Hematopoietic multipotent progenitor cell (in vitro differentiated cells): ENCODE measurements at places on chromosomes 16 and 17.

- DNase-seq: no peak
Observed at GRCh38 chr16:58843675-58844074, 109.6 kb upstream of the GOT2 start.

DNA sequence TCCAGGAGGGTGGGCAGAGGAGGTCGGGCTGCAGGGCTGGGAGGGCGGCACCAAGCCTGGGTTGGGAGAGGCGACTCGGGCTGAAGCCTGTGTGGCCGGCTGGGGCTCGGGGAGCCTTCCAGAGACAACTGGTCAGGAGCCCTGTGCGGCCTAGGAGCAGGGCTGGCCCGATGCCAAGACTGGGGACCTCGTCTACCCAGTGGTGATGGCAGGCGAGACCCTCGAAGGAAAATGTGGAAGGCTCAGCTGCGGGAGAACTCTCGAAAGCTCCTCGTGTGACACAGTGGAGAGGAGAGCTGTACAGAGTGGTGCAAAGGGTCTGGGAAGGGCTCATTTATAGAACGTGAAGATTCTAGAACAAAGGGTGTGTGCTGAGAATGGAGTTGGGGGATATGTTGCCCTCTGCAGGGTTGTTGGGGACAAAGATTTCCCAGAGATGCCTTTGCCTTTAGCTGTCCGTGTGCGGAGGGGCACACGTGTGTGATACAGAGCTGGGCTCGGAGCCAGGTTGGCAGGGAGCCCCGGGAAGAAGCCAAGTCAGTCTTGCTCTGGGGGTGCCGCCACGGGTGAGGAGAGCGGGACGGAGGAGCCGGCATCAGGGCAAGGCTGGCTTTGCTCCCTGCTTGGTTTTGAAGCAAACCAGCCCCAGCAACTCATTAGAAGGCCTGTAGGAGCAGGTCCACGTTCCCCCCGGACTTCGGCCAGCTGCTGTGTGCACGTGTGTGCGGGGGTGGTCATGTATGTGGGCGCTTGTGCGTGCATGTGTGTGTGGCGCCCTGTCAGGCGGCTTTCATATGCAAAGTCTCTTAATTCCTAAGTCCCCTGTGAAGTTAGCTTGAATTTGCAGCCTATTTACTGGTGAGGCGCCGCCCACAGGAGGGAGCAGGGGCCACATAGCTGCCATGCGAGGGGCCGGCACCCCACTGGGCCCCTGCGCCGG lies 132.4 kb upstream of the CHMP6 start:
- no peak for DNase-seq

DNA sequence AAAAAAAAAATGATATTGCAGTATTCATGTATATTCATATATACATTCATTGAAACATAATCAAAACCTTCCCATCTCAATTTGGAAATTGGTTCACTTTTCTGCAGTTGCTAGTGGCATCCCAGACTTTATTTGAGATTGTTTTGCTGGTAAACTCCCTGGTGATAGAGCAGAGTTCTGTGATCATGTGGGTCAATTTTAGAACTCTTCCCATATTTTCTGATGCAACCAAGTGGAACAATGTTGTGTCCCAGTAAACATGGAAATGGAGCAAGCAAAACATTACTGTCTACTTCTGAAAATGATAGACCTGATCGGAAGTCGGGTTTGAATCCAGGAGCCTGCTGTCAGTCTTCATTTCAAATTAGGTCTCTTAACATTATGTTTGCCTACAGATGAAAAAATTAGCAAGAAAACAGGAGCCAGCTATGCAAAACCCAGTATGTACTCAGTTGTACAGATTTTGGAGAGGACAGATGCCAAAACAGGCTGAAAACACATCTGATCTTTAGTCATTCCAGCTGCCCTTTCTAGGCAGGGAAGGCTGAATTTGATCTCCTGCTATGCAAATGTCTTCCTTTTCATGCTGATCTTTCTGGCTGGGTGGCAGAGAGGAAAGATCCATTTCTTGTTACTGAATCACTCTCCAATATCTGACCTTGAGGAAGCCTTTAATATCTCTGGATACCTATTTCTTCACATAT lies 786.6 kb upstream of the SOX9 start:
- DNase-seq: no peak

DNA sequence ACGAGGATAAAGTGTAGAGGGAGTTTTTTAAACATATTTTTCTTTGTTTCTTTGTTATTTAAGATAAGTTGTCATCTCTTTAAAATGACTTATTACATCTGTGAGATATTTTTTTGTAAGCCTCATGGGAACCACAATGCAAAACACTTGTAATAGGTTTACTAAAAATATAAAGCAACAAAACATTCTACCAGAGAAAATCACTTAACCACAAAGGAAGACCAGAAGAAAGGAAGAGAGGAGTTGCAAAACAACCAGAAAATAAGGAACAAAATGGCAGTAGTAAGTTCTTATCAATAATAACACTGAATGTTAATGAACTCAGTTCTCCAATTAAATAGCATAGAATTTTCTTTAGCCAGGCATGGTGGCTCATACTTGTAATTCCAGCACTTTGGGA lies 22.9 kb downstream of the DHRS7B start:
- peak; percentile 20 for DNase-seq

DNA sequence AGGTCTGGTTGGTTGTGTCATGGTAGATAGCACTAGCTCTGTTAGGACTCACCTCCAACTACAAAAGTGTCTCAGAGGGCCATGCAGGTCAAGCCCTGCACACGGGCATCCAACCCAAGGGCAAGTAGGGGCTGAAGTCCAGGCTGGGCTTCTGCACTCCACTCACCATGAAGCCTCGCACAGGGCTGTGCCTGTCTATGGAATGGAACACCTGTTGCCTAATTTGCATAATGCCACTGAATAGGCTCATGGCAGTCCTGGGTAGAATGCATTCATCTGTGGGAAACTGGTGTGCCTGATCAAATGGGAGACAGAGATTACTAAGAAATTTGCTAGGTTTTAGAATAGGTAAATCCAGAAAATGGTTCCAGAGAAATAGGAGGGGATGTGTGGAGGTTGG lies 8.0 kb upstream of the AKAP1 start:
- no peak for DNase-seq

DNA sequence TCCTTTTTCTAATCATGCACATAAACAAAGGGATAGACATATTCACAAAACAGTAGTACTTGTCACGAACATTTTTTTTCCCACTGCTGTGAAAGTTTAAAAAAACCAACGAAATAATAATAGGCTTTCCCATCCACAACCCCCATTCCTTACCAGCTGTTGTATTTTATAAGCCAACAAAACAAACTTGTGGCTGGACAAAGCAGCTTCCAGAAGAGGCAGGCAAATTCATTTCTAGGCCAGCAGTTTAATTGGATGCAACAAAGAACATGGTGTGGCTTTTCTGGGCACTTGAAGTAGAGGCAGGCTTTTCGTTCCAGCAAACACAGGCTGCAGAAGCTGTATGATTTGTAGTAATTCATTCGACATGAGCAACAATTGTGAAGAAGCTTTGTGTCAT lies 56.0 kb upstream of the FAM20A start:
- no peak for DNase-seq

GRCh38 chr17:71107136-71107535 lies 937.8 kb downstream of the KCNJ2 start:
- no peak for DNase-seq
